T-helper 17 cell (primary cell): ENCODE measurements at places on chromosomes 12 and 14. TPM values are rescaled to one million over a fixed set of nuclear protein-coding genes. Genes with fewer than 3 reads are reported as not detected.

DNA sequence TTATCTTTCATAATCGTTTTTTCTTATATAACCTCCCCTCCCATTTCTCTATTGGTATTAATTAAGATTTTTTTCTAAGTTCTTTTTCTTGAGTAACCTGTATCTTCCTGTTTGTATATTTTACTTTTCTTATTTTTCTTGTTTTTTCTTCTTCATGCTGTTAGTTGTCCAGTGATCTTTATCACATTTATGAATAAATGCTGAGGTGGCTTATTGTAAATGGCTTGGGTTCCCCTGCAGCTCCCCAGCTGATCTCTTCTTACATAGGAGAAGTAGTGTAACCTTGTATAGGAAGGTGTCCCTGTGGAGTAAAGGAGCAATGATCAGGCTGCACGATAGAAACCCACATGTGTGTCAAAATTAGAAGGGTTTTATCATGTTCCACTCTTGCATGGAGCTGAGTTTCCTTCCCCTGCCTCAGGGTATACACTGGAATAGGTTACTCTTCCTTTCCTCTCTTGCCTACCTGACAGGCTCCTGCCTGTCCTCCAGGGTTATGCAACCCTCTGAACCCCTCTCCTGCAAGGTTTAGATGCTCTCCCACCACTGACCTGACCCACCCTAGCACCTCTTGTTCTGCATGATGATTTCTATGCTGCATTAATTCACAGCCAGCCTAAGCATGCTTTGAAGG is 334.8 kb upstream of the RGS6 start:
- no peak for DNase-seq

GRCh38 chr14:61106959-61107641 is 126.1 kb downstream of the SLC38A6 start:
- no peak for DNase-seq

GRCh38 chr12:15709551-15709950 is 79.6 kb downstream of the EPS8 start:
- no peak for DNase-seq

DNA sequence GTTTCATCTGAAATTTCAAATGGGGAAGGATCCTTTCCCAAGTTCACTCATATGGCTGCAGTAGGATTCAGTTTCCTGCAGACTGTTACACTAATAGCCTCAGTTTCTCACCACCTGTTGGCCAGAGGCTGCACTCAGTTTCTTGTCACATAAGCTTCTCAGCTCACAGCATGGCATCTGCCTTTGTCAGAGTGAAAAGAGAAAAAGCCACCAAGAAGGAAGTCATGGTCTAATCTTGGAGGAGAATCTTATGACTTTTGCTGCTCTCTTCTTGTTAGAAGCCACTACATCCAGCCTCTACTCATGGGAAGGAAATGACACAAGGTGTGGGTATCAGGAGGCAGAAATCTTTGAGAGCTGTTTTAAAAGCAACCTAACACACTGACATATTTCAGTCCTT is 39.4 kb upstream of the BTG1 start:
- no peak for DNase-seq

The FOXM1 gene
- total RNA-seq = 1.0 TPM
